Heart right ventricle (tissue), 16 donors: ENCODE measurements at places on chromosomes 5 and 9.
A peak's percentile ranks its signal among the peaks of the same experiment; 100 is the strongest.

GRCh38 chr5:123856766-123857165 is 344.8 kb downstream of the CSNK1G3 start:
- no peak for DNase-seq

DNA sequence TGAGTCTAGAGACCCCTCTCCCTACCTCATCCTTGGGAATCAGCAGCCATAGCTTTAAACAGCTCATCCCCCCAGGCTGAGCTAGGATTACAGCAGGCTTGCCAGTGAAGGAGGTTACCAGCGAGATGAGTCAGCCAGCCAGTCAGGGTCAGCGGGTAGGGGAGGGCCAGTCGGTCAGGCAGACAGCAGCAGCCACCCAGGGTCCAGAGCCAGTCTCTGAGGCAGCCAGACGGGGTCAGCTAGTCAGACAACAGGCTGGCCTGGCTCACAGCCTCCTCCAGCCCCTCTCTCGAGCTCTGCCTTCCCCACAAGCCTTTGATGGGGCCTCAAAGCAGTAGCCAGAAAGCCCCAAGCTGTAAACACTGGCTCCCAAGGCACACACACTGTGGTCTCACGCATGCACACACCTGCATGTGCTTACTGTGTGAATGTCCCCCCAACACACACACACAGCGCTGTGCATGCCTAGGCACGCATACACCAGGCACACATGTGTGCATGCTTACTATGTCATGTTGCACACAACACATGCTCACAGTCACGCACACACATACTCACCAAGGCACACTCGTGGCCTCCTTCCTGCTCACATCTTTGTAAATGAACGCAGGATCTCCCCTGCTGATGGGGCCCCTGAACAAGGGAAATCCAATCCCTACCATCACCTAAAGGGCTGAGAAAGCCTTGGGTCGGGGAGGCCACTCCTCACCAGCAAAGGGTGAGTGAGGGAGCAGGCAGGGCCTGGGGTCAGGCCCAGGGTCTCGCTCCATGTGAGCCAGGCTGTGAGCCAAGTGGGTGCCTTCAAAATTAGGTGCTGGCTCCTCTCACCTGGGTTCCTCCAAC is 28.2 kb upstream of the CPLX2 start:
- no peak for DNase-seq

DNA sequence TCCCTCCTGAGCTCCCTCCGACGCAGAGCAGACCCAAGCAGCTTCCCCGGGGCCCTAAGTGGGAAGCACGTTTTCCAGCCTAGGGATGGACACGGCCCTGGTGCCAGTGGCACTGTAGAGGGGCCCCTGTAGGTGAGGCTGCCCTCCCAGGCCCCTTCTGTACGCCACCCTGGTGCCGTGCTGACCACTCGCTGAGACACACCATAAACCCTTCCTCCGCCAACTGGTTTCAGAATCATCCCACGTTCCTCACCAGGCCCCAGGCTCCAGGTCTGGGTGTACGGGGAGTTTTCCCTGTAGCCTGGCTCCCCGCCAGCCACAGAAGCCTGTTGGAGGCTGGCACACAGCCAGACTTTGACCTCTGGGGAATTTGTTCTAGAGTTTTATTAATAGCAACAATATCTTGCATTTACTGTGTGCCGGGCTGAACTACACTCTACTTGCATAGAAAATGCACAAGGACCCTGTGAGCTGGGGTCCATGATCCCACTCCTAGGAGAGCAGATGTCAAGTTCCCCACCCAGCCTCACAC is 18.2 kb upstream of the WDR38 start:
- DNase-seq: peak; percentile 92

DNA sequence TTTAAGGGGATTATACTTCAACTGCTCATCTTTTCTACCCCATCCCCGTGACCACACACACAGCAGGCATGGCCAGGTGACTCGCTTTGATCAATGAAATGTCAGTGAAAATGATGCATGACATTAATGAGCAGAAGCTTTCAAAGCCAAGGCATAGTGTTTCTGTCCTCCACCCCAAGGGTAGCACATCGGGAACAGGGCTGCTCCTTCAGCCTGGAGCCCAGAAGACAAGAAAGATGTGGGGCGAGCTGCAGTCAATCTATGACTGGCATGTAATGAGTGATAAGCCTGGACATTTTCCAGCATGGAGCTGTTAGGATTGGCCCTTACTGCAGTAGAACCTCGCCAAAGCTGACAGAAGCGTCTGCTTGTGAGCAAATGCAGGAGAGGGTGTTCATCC is 122.6 kb upstream of the IRX2 start:
- no peak for DNase-seq

- DNase-seq: peak; percentile 12
Observed at GRCh38 chr5:93359296-93359959, 221.6 kb downstream of the NR2F1-AS1 start.

- no peak for DNase-seq
Observed at GRCh38 chr5:112534611-112535255, 115.7 kb upstream of the EPB41L4A start.

GRCh38 chr5:1875281-1875842 is 7.4 kb downstream of the IRX4 start:
- DNase-seq: no peak

DNA sequence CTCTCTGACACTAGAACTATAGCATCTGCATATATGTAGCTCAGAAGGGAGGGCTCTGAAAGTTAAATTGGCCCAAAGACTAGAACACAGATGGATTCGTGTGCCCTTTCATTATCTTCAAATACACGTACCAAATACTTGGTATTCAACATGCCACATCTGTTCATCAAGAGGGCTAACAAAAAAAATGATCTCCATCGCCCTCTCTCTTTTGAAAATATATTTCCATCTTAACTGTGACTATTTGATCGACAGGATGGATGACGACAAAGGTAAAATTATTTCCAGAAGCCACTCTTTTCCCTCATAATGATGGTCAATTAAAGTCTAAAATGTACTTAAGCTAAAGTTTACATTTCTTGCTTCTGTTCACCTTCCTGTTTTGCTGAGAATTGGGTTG is 77.0 kb downstream of the SEMA6A start:
- no peak for DNase-seq

GRCh38 chr9:86277072-86277471 is 5.3 kb downstream of the ISCA1 start:
- no peak for DNase-seq

GRCh38 chr5:144203750-144204596 is 33.3 kb downstream of the KCTD16 start:
- DNase-seq: peak; percentile 41

DNA sequence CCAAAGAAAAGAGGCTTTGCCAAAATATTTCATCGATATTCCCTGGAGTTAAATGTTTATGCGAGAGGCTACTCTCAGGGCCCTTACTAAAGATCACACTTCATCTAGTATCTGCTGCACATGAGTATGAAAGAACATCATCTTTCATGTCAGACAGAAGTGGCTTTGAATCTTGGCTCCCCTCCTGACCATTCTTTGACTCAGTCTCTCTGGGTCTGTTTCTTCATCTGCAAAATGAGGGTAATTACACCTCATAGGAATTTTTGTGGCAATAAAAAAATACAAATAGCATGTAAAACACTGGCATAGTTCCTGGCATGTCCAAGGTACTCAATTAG is 58.1 kb downstream of the SLIT3 start:
- DNase-seq: no peak

- DNase-seq: no peak
Observed at GRCh38 chr5:106720367-106720766, 950.4 kb downstream of the EFNA5 start.

DNA sequence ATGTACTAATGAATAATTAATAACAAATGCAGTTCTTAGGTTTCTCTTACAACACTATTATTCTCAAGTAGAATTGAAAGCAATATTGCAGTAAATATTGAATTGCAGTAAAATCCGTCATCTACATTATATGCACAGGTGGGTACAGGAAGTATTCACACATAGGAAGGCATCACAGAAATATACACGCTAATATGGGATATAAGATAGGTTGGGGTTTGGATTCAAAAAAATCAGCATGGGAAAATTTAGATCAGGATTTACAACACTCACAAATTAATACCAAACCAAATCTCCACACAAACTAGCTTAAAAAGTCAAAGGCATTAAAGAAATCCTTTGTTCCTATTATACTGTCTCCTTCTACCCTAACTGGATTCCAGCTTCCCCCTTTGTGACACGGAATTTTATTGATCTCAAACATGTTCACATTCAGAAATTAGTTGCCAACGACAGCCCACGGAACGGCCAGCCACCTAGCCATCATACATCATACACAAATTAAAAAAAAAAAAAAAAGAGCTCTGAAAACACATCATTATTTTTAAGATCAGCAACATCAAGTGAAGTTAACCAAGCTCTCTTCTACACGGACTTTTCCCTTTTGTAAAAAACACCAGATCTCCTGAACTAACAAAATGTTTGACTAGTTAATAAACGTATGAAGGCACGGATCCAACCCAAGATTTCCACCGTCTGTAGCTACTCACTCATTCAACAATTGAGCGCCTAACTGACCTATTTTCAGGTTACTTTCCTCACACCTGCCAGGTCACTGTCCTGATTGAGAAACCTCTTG is 2.2 kb downstream of the NR6A1 start:
- no peak for DNase-seq

DNA sequence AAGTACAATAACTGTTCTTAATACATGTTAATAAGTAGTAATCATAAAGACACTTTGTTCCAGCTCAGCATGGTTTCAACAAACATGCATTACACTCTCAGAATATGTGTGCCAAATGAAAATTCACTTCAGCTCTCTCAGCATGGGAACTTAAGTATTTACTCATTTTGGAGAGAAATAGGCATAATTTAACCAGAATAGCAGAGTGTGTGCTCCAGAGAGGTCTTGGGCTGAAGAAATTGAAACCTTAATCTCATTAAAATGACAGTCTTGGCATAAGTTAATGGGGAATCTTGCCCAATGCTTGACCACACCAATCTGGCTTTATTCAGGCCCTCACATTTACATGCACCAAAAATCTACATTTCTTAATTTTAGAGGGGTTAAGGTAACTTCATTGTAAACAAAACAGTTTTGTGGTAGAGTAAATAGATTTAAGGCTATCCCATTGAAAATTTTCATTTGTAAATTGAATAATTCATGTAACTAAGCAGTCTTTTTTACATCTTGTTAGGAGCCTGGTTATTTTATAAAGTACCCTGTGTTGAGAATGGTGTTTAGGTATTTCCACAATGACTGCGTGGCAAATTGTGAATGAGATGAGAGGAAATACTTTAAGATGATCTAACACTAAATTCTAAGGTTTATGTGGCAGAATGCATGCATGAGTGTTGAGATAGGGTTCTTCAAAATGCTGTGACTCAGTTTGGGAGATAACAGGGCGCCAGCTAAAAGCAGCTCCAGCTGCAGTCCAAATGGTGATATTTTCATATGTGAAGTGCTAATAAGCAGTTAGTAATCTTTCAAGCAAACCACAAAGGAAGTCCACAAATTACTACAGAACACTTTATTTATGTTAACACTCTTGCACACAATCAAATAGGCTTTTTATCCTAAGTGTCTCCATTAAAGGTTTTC is 11.3 kb upstream of the LOX start:
- no peak for DNase-seq

GRCh38 chr9:98807814-98808195 is 335 bp downstream of the GALNT12 start:
- no peak for DNase-seq

DNA sequence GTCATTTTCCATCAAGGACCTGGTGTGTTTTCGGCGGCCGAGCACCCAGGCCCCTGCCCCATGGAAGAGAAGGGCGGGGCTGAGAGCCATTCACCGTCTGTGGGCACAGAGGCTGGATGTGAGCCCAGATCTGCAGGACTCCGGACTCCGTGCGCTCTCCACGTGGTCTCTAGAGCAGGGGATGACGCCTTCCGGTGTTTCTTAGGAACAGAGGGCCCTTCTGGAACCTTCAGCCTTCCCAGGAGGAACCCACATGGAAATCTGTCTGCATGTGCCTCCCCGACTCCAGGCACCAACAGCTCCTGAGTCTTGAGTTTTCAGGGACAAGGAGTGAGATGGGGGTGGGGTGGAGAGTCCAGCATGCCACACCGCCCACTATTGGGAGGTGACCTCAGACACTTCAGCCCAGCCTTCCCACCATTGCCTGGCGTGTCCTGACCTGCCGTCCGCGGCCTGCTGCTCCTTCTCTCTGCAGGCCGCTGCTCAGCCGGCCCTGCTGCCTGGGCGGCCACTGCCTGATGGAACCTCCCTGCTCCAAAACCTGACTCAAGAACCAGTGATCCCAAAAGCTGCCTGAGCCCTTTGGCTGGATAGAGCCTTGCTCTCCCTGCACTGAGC is 2.4 kb upstream of the RXRA start:
- DNase-seq: peak; percentile 55

DNA sequence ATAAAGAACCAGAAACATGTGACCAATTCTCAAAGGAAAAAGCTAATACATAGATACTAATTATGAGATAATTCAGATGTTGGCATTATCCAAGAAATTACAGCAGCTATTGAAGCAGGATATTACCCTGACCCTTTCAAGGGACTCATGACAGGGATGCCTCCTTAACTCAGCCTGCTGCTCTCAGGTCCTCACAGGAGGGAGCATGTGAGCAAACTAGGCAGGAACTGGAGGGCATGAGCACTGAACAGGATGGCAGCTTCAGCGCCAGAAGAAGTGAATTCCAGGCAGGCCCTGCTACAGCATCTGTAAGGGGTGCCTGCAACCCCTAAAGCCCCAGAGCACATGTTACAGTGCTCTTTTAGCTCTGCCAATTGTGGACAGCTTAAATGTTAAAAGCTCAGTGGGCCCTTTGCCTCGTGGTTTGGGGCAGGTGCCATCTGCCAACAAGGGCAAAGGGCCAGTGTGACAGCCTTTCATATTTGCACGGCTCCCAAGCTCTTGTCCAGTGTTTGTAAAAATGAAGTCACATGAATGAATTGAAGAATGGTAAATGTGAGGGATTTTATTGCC is 464.7 kb upstream of the COX7C start:
- no peak for DNase-seq

- DNase-seq: no peak
Observed at GRCh38 chr5:73994963-73995362, 369.0 kb downstream of the ARHGEF28 start.

DNA sequence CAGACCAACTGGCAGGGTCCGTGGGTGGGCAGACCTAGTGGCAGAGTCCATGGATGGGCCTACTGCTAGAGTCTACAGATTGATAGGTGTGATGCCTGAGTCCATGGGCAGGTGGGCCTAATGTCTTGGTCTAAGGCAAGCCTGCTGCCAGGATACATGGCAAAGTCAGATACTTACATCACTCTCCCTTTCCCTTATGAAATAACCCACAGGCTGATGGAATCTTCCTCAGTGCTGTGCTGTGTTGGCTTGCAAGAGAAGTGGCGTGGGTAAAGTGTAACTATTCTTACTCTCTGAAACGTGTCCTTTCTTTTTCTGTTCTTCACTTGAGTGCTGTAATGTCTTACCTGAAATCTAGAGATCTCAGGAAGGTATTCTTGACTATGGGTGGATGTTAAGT is 67.3 kb upstream of the ADRB2 start:
- DNase-seq: no peak
